HEK293T (cell line): ENCODE measurements at places on chromosomes 11 and 22.
A peak's percentile ranks its signal among the peaks of the same experiment; 100 is the strongest.

DNA sequence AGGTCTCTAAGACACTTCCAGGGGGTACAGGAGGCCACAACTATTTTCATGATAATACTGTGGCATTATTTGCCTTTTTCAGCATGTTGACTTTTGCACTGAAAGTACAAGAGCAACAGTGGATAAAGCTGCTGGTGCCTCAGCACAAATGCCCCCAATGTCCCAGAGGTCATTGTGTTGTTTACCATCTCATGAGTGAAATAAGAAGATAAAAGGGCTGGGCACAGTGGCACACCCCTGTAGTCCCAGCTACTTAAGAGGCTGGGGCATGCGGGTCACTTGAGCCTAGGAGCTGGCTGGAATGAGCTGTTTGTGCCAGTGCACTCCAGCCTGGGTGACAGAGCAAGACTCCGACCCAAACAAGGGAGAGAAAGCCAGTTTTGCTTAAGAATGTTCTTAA, 72.6 kb upstream of the RAB1B start:
- no peak for DNase-seq

- DNase-seq = no peak
Measured at GRCh38 chr11:29534836-29535235, 482.0 kb downstream of the KCNA4 start.

- DNase-seq = no peak
Measured at GRCh38 chr11:69656536-69657455, 15.8 kb downstream of the CCND1 start.

GRCh38 chr11:75792997-75793800, 21.8 kb upstream of the UVRAG start:
- no peak for DNase-seq

DNA sequence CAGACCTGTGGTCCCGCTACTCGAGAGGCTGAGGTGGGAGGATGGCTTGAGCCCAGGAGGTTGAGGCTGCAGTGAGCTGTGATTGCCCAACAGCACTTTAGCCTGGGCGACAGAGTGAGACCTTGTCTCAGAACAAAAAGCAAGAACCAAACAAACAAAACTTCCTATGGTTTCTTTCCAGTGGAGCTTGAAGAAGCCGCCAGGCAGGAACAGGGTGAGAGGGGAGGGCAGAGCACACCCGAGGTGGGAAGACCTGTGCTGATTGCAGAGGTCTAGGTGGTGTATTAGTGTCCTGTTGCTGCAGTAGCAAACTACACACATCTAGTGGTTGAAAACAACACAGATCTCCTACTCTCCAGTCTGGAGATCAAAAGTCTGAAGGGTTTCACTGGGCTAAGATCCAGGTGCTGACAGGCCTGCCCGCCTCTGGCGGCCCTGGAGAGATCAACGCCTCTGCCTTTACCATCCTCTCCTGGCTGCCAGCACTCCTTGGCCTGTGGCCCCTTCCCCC, 10.5 kb downstream of the ARHGEF17 start:
- no peak for DNase-seq

- DNase-seq = no peak
Measured at GRCh38 chr11:35932681-35933319, 11.1 kb upstream of the LDLRAD3 start.

- DNase-seq = peak; percentile 67
Measured at GRCh38 chr11:66976028-66976467, 944 bp downstream of the C11orf86 start.

DNA sequence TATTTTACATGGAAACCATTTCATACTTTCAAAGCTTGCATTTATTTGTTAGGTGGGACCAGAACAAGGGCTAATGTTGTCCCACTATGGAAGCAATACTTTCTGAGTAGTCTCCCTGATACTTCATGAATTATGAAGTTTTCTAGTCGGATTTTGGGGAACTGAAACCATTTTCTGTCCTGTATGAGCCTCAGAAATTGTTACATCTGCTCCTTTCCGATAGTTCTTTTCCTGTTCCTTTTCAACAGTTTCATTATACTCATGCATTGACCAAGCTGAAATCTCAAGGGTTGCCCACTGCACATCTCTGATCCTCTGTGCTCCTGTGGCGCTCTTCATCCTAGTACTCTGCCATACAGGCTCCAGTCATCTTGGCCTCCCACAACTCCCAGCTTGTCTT, 31.5 kb upstream of the GLYATL1 start:
- no peak for DNase-seq

- DNase-seq = no peak
Measured at GRCh38 chr22:36860017-36860416, 789 bp upstream of the NCF4 start.

DNA sequence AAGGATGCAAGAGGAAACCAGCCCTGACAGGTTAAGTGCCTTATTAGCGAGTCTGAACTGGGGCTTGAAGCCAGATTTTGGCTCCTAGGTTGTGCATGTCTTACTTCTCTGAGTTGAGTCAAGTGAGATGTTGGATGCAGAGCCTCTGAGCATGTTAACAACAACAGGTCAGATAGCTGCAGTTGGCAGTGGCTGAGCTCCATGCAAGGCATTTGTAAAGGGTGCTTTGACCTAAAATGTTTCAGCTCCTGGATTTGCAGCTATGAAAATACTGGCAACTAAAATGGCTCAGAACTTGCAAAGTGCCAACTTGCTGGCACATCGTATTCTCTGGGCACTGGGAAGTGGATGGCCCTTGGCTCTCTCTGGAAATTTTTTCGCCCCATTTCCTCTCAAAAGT, 16.4 kb upstream of the CSRP3 start:
- no peak for DNase-seq

GRCh38 chr11:107956543-107956942, 28.3 kb downstream of the RAB39A start:
- DNase-seq = no peak

DNA sequence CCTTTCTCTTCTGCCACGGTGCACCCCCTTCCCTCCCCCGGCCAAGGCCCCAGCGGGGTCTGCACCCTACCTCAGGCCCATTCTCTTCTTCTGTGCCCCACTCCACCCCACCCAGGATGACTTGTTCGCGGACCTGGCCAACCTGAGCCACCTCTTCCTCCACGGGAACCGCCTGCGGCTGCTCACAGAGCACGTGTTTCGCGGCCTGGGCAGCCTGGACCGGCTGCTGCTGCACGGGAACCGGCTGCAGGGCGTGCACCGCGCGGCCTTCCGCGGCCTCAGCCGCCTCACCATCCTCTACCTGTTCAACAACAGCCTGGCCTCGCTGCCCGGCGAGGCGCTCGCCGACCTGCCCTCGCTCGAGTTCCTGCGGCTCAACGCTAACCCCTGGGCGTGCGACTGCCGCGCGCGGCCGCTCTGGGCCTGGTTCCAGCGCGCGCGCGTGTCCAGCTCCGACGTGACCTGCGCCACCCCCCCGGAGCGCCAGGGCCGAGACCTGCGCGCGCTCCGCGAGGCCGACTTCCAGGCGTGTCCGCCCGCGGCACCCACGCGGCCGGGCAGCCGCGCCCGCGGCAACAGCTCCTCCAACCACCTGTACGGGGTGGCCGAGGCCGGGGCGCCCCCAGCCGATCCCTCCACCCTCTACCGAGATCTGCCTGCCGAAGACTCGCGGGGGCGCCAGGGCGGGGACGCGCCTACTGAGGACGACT, 15.9 kb downstream of the RTN4RL2 start:
- DNase-seq = no peak

DNA sequence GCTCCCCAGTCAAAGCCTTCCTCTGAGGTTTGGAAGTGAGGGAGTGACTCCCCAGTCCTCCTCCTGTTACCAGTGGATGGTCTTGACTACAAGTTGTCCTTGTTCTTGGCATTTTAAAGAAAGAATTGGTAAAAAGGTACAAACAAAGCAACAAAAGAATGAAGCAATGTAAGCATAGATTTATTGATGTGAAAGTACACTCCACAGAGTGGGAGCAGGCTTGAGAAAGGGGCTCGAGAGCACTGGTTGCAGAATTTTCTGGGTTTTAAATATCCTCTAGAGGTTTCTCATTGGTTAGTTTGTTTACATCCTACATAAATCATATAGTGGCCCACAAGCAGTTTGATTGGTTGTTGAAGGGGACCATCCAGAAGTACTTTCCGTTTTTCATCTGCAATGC, 22.7 kb upstream of the GLYATL1 start:
- no peak for DNase-seq

DNA sequence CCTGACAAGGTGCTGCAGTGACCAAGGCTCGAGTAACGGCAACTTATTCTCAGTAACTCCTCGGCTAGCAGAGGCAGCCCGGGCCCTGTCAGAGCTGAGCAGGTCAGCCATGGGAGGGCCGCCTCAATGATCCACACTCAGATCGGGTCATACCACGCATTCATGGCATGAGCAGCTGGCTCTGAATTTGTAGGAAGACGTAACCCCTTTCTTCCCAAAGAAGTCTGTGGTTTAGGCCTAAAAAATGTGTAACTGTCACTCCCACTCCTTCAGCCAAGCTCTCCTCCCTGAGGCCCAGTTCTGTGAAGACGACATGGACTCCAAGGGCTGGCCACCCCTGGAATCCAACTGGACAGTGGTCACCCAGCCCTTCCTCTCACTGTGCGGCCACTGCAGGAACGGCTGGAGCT, 30.0 kb downstream of the PPP2R1B start:
- DNase-seq = no peak

GRCh38 chr22:19108807-19109197, 13.4 kb downstream of the DGCR2 start:
- no peak for DNase-seq

GRCh38 chr22:32205974-32206773, 1.3 kb upstream of the RFPL2 start:
- DNase-seq = peak; percentile 36
